Purkinje cell (primary cell): ENCODE measurements at places on chromosomes 16 and 17. TPM values are rescaled to one million over a fixed set of nuclear protein-coding genes. Genes with fewer than 3 reads are reported as not detected.

PPP1R1B gene
- polyA plus RNA-seq, result 272 and 400 TPM in 2 replicates

ITGA3 gene
- polyA plus RNA-seq, result 11.4 and 18.8 TPM in 2 replicates

CACNG5 gene
- not detected in 2 replicates for polyA plus RNA-seq

KRT20 gene
- not detected in 2 replicates for polyA plus RNA-seq

FSCN2 gene
- not detected in 2 replicates for polyA plus RNA-seq
